ENCODE measurements at places on chromosomes 2 and 18. TPM values are rescaled to one million over a fixed set of nuclear protein-coding genes. Genes with fewer than 3 reads are reported as not detected.

- H3K36me3 ChIP-seq = no peaks in the 10 kb centered on the region
- peaks cover 45% of the 10 kb centered on the region for H3K4me1 ChIP-seq
- no peaks in the 10 kb centered on the region for H3K27me3 ChIP-seq
- H3K4me3 ChIP-seq = peak overlapping the region; percentile 98
- no peak for DNase-seq
Measured at GRCh38 chr2:178479275-178479616, 846 bp upstream of the FKBP7 start.

DNA sequence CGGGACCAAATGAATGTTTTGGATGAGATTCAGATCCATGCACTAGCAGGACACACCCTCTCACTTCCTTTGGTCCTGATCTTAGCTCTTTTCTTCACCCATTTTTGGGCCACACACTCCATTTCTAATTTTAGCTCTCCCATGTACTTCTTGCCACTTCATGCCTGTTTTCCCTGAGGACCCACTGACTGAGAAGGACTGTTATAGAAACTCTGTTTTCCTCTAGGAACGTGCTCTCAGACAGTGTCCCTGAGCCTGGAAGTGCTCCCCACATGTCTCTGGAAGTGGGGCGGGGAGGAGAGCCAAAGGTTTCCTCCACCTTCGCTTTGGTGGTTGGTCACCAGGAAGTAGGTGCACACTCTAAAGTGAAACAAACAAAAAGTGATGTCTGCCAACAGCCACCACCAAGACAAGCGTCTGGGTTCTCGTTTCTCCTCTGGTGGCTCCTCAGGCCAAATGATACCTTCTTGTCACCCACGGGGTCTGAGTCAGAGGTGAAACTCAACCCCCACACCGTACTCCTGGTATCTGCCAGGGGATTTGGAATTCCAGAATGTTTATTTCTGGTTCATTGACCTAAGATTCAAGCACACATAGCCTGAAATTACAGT is 74.7 kb downstream of the MERTK start:
- DNase-seq = no peak
- H3K36me3 ChIP-seq = peaks cover 29% of the 10 kb centered on the region
- H3K27me3 ChIP-seq = no peaks in the 10 kb centered on the region
- H3K27ac ChIP-seq = no peak overlapping the region
- H3K4me3 ChIP-seq = no peak overlapping the region

- no peaks in the 10 kb centered on the region for H3K27me3 ChIP-seq
- no peak overlapping the region for H3K4me3 ChIP-seq
Measured at GRCh38 chr2:59232394-59233165, 991.5 kb upstream of the FANCL start.

GRCh38 chr18:76496194-76496890 is 1.3 kb upstream of the ZNF516 start:
- H3K27me3 ChIP-seq = no peaks in the 10 kb centered on the region
- peak; percentile 90 for DNase-seq
- H3K36me3 ChIP-seq = no peaks in the 10 kb centered on the region

GRCh38 chr2:165472922-165473321 is 3.4 kb downstream of the CSRNP3 start:
- H3K4me1 ChIP-seq = peaks cover 11% of the 10 kb centered on the region
- no peak overlapping the region for H3K27ac ChIP-seq
- H3K27me3 ChIP-seq = no peaks in the 10 kb centered on the region

GRCh38 chr18:58806826-58807714 is 57.6 kb upstream of the ZNF532 start:
- no peaks in the 10 kb centered on the region for H3K36me3 ChIP-seq
- no peak overlapping the region for H3K27ac ChIP-seq
- DNase-seq = no peak
- no peaks in the 10 kb centered on the region for H3K4me1 ChIP-seq
- H3K27me3 ChIP-seq = no peaks in the 10 kb centered on the region

The PTPN4 gene
- 14.0 TPM for total RNA-seq

The CRYGD gene
- not detected for total RNA-seq

The PARD3B gene
- 18.9 TPM for total RNA-seq

The SEPTIN2 gene
- total RNA-seq = 171 TPM
